ENCODE measurements at places on chromosomes 11 and 22.

- peak; percentile 61 for DNase-seq
These were observed at the start of gene OAF for GRCh38 chr11:120210626-120211521. OAF (plus strand) TSS chr11:120211032; CDS start chr11:120211280, 248 bp downstream.

- DNase-seq = peak; percentile 26
These were observed 2.1 kb upstream of the KIAA0930 start for GRCh38 chr22:45242778-45243191.

DNA sequence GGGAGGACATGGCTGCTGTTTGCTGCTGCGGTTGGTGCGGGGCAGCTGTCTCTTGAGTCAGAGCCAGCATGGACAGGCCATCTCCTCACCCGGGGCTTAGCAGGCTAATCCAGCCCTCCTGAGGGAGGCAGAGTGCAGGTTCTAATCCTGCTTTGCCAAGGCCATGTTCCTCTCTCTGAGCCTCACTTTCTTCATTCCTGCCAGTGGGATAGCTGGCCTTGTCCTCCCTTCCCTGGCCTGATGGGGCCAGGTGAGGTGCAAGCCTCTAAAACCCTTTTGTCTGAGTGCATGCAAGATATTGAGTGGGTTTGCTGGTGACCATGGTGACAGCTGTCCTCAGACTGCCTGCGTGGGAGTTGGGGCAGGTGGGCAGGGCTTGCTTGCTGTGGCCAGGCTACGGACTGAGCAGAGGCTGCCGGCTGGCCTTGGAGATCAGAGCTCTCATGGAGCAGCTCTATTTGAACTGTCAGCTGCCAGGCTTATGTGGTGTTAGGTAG is 3.6 kb downstream of the USP35 start:
- peak; percentile 87 for DNase-seq

DNA sequence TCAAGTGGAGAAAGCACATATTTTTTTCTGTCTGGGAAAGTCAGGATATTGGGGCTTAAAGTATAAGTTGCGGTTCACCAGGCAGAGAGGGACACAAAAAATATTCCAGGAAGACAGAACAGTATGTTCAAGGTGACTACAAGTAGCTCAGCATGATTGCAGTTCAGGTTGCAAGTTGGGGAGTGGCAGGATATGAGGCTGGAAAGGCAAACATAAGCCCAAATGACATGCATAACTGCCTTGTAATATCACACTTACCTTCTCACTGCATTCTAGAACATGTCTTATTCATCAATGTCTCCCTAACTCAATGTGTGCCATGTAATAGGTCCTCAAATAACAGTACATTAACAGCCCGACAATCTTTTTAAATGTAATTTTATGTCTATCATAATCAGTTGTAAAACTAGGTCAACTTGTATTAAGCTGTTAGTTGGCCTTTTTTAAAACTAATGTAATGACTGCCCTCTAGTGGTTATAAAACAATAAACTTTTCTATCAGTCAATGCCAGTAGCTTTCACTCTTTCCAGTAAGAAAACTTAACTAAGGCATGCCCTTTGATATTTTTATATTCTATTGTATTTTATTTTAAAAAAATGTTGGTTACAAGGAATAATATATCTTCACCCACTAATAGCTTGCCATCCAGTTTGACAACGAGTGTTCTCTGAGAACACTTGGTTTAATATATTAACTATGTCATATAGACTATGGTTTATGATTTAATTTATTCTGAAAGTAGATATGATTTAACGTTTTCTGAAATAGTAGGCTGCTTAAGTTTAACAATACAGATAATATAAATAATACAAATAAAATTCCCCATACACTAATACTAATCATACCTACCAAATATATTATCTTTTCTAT is 39.4 kb upstream of the CFAP300 start:
- DNase-seq = no peak

GRCh38 chr11:65623852-65624616 is 8.5 kb downstream of the PCNX3 start:
- DNase-seq = no peak

DNA sequence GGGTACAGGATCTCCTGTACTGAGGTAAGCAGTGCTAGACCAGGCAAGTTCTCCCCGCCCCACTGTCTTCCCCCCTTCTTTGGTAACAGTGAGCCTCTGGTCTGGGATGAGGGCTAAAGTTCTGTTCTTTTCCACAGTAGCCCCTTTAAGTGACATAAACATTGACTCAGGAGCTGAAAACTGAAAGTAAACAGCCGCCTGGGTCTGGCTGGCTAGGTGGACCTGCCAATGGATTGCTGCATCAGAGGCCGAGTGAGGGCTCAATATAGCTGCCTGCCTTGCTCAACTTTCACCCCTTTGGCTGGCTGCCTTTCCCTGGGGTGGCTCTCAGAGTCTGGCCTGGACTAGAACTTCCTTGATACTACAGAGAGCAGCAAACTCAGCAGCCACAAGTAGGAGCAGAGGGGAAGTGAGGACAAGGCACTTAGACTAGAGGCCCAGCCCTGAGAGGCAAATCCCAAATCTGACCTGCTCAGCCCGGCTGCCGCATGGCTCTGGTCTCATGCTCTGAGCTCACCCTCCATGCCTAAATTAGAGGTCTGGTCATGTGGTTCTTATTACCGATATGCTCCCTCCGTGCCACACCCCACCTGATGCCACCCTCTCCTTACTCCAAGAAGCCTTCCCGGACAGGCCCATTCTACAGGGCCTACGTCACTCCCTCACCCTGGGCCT is 9.6 kb upstream of the UCP3 start:
- DNase-seq = no peak
